Stimulated activated CD8-positive, alpha-beta memory T cell treated with anti-CD3 and anti-CD28 coated beads, Interleukin-7, amount 100 ng/mL, for 24 hours (primary cell): ENCODE measurements at places on chromosomes 16 and 17.

- no peak for DNase-seq
These were observed 149.6 kb upstream of the TNRC6C start for GRCh38 chr17:77808686-77809425.

- no peak for DNase-seq
These were observed 68.3 kb upstream of the BCAR1 start for GRCh38 chr16:75319513-75320411.

GRCh38 chr17:48800626-48801217 lies 16.3 kb downstream of the TTLL6 start:
- DNase-seq: no peak

- no peak for DNase-seq
These were observed 174.6 kb downstream of the PMP22 start for GRCh38 chr17:15090533-15090932.

DNA sequence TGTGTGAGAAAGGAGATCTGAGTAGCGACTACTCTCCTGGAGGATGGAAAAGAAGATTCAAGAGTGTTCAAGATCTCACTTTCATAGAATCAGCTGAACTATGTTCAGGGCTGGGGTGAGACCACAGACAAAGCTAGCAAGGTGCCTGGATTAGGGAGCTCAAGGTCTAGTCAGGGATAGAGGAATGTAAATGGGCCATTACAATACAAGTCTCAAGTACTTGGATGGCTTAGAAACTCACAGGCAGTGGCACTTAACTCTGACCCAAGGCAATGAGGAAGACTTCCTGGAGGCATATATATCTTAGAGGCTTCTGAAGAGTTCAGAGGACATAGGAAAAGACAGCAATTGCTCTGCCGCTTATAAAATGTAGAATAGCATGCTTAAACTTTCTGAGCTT lies 184.9 kb upstream of the CDH11 start:
- DNase-seq: no peak

DNA sequence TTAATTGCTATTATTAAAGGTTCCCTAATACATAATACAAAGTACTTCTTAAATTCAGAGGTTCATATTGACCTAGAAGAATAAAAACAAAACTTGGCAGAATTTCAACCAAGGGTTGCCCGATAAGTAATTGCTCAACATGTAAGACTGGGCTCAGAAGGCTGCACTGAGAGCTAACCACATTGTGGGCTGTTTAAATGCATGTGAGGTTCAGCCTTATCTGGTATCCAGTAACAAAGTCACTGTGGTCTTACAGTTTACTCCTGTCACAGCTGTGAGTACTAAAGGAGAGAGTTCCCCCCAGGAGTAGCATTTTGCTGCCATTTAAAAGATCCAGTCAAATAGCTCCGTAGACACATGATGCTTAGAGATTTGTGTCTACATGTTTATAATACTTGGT lies 1.6 kb upstream of the DHRS11 start:
- DNase-seq: no peak

DNA sequence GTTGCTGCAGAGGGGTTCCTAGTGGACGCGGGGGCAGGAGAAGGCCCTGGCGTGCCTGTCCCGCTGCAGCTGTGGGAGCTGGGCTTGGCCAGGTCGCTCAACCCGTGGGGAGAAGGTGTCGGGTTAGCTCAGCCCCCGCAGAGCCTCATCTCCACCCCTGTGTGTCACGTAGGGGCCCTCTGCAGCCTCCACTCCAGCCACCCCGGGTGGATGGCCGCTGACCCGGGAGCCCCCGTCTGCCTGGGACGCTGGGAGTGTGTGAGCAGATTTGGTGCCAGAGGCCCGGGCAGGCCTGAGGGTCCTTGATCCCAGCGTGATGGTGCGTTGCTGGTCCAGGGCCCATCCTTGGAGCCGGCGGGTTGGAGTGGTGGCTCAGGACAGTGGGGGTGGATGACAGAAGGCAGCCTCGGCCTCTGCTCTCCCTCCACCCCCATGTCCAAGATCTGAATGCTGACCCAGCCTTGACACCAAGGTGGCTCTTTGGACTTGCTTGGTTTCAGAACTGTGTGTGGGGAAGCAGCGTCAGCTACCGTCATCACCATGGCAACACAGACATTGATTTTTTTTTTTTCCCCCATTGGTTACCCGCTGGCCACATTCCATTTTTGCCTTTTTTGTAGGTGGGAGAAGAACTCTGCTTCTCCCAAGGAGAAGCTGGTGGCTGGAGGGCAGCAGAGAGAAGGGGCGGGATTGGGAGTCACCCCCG lies 35.7 kb downstream of the BAIAP2 start:
- no peak for DNase-seq

- DNase-seq: no peak
These were observed 44.5 kb upstream of the ABR start for GRCh38 chr17:1224330-1224729.

GRCh38 chr16:89138843-89139520 lies 32.6 kb upstream of the CDH15 start:
- no peak for DNase-seq

DNA sequence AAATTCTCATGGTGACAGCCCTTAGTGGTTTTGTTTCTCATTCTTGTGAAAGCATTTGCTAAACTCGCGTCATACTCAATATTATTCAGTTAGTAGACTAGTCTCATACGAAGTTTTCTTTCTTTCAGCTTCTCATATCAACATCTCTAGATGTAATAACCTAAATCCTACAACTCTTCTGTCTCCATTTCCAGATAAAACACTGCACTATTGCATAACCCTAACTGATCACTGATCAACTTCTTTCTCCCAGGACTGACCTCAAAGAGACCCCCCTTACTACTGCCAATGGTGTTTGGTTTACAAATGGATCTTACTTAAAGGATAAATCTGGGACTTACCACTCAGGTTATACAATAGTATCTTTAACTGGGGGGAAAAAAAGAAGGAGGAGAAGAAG lies 36.3 kb upstream of the TEKT1 start:
- DNase-seq: no peak

- no peak for DNase-seq
These were observed 41.3 kb upstream of the ATP2A3 start for GRCh38 chr17:4005296-4006164.

DNA sequence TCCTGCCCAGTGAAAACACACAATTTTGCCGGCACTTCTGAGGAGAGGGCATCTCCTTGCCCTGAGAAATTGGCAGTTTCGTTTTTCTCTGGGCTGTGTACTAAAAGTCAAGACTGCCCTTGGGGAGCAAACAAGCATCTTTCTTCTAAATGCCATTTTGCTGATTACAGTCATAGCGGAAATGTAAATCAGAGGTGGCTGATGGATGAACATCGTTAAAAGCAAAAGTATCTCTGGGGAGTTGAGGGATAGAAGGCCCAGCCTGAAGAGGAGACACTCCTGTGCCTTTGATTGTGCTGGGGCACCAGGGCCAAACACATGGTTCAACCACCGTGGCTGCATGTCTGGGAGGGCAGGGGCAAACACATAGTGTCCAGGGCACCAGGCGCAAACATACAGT lies 49.8 kb downstream of the ABCC12 start:
- no peak for DNase-seq

GRCh38 chr17:80671825-80672110 lies 127.1 kb downstream of the RPTOR start:
- DNase-seq: no peak

GRCh38 chr16:26710450-26710849 lies 356.3 kb upstream of the C16orf82 start:
- DNase-seq: no peak

GRCh38 chr16:1982013-1982433 lies 754 bp upstream of the NOXO1 start:
- DNase-seq: no peak

- no peak for DNase-seq
These were observed 2.8 kb downstream of the FN3K start for GRCh38 chr17:82737967-82738877.

- DNase-seq: no peak
These were observed 84.9 kb upstream of the ASIC2 start for GRCh38 chr17:33377837-33378595.

DNA sequence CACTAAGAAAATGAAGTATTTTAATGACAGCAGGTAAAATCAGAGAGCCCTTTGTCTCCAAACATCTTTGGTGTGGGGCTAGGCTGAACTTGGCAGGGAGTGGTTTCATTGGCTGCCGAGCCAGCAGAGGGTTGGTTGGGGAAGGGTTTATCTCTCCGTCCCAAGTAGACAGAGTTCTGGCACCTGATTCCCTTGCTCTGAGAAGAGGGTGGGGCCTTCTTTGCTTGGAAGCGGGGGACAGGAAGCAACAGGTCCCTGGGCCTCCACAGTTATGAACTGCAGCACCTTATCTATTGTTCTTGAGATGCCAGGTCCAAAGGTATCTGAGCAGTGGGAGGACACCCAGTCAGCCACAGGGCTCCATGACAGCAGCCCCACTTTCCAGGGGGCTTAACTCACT lies 12.3 kb upstream of the CDH1 start:
- DNase-seq: no peak

DNA sequence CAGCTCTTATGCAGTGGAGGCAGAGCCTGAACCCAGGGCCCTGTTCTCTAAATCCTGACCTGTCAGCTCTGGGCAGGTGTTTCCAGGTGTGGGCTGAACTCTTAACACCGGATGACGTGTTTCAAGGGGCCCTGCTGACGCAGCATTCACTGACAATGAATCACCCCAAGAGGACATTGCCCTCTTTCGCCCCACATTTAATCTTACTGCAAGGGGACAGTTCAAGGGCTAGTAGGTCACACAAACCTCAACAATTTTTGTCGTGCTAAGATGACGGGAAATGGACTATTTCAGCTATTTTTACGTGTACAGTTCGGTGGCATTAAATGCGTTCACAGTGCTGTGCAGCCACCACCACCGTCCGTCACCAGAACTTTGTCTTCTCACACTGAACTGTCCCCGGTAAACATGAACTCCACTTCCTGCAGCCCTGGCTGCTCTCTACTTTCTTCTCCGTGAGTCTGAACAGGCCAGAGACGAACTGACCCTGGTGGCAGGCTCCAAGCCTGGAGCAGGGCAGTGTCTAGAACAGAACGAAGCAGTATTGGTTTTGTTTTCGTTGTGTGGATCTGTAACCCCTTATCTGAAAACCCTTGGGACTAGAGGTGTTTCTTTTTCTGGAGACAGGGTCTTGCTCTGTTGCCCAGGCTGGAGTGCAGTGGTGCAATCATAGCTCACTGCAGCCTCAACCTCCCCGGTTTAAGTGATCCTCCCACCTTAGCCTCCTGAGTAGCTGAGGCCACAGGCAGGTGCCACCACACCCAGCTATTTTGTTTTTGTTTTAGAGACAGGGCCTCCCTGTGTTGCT lies 88.4 kb upstream of the CIBAR2 start:
- DNase-seq: no peak

- no peak for DNase-seq
These were observed 242.4 kb upstream of the SALL1 start for GRCh38 chr16:51393381-51394005.

DNA sequence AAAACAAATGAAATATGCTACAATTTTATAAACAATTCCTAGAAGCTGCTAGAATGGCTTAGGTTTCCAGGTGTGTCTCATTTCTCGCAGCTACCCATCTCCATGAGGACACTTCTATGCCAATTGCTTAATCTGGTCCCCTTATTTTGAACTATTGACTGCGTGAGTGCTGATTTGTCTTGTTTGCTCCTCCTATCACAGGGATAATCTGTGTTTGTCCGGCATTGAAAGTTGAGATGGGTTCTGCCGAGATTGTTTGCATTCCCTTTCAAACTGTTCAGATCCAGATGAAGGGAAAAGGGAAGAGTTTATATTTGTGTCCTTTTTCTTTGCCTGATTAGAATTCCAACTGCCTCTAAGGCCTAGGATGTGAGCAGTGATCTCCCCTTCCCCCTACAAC lies 21.7 kb upstream of the COX10 start:
- no peak for DNase-seq

GRCh38 chr16:46607529-46607928 lies 13.7 kb downstream of the SHCBP1 start:
- DNase-seq: no peak

DNA sequence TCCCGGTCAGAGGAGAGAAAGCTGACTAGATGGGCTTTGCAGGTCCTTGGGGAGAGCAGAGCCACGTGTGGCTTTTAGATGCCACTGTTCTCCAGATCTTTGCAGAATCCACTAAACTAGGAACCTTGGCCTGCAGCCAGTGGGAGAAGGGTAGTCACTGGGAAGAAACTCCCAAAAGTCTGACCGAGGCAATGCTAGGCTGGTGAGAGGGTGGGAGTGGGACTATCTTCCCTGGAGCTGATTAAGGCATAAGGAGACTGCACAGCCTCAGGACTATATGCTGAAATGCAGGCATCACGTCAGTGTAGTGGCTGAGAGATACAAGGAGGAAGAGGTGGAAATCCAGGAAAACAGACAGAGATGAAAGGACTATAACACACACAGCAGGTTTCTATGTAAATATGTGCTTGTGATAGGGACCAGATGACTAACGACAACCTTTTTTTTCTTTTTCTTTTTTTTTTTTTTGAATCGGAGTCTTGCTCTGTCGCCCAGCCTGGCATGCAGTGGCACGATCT lies 2.2 kb upstream of the GSDMA start:
- no peak for DNase-seq

DNA sequence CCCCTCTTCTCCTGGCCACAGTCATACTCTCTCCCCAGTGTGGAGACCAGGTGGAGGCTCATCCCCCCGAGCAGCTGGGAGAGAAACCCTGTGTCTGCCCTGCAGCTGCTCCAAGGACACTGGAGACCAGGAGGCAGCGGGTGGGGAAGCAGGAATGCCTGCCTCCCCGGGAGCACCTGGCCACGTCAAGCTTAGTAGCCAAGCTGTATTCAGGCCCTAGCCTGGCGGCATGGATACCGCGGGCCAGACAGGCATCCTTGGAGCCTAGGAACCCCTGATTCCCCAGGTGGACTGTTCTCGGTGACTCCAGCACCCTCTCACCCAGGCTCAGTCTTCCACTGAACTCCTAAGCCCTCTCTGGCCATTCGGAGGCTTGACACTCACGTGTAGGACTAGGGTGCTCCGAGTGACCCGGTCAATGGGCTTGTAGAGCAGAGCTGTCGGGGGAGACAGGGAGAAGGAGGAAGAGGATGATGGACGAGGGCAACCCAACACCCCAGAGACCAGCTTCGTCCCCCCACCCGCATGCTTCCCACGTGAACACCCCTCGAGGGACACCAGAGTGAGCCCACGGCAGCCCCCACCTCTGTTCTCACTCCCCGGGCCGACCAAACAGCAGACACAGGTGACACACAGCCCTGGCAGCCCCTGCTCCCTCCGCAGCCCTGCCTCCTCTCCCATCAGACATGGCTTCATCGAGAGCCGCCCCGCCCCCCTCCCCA lies 76.5 kb downstream of the TIMM22 start:
- DNase-seq: no peak

- no peak for DNase-seq
These were observed 15.1 kb upstream of the PLEKHG4 start for GRCh38 chr16:67264277-67264676.

- DNase-seq: no peak
These were observed 9.2 kb downstream of the NXN start for GRCh38 chr17:970364-970763.

DNA sequence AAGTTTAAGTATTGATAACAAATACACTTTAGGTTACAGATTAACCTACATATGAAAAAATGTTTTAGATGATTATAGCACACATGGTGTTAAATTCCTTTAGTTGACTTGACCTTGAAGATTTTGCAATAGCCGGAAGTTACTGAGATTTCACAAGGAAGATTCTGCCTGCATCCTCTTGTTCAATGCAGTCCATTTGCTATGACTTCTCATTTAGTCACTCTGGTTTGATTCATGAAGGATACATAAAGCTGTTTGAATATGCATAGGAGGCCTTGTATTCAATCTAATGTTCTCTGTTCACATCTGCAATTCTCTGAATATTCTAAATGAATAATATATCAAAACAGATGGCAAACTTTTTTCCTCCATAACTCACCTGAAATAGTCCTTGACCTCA lies 870.2 kb upstream of the GOT2 start:
- DNase-seq: no peak

- DNase-seq: no peak
These were observed 346.2 kb upstream of the ASIC2 start for GRCh38 chr17:33639103-33639880.
